Left renal pelvis (tissue), 4 donors: ENCODE measurements at places on chromosomes 16 and 17.

DNA sequence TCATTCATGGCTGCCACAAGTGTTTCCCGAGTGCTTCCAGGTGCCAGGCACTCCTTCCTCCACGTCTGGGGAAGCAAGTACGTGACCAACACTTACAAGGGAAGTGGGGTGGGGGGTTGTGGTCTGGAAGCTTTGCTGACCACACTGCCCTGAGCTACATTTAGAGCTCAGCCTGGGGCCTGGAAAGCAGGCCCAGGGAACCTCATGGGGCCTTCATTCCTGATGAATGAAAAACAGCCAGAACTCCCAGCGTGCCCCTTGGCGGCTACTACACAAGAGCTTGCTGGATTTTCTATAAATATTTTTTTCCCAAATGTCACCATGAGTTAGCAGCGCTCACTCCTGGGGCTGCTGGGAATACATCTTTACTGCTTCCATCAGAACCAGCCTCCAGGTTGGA lies 73.3 kb downstream of the ABCC12 start:
- DNase-seq: no peak

GRCh38 chr16:87132361-87133014 lies 184.7 kb downstream of the C16orf95 start:
- no peak for DNase-seq

- DNase-seq: no peak
Measured at GRCh38 chr16:71552698-71553503, 24.0 kb downstream of the TAT start.

- no peak for DNase-seq
Measured at GRCh38 chr16:10078541-10078949, 103.7 kb downstream of the GRIN2A start.

DNA sequence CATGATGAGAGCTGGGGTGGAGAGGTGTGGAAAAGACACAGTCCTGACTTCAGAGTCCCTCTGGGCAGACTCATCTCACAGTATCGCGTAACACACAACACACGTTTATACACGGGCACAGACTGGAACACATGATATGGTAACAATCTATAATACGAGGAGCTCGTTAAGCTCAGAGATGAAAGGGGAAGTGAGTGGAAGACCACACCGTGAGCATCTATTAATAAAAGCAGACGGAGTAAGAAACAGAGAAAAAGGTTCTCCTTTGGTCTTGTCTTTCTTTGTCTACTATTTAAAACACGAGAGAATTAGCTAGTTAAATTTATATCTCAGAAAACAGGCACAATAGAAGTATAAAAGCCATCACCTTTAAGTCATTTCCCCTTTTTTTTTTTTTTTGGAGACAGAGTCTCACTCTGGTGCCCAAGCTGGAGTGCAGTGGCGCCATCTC lies 13.5 kb downstream of the ANKRD11 start:
- no peak for DNase-seq

DNA sequence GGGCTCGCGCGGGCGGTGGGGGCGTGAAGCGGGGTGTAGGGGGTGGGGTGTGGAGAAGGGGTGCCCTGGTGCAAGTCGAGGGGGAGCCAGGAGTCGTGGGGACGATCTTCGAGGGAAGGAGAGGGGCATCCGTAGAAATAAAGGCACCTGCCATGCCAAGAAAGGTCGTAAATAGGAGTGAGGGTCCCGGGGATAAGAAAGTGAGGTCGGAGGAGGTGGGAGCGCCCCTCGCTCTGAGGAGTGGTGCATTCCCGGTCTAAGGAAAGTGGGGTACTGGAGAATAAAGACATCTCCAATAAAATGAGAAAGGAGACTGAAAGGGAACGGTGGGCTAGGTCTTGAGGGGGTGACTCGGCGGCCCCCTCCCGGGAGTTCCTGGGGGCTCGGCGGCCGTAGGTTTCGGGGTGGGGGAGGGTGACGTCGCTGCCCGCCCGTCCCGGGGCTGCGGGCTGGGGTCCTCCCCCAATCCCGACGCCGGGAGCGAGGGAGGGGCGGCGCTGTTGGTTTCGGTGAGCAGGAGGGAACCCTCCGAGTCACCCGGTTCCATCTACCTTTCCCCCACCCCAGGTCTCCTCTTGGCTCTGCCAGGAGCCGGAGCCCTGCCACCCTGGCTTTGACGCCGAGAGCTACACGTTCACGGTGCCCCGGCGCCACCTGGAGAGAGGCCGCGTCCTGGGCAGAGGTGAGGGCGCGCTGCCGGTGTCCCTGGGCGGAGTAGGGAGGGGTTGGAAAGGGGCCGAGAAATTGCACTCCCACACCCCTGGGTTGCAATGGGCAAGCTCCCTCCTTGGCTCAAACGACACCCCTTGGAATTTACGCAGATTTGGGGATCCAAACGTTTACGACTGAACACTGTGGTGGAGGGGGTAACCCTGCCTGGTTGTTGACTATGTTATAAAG lies 888 bp downstream of the CDH1 start:
- DNase-seq: no peak
